Jurkat, Clone E6-1 (cell line): ENCODE measurements at places on chromosomes 7 and 10.

DNA sequence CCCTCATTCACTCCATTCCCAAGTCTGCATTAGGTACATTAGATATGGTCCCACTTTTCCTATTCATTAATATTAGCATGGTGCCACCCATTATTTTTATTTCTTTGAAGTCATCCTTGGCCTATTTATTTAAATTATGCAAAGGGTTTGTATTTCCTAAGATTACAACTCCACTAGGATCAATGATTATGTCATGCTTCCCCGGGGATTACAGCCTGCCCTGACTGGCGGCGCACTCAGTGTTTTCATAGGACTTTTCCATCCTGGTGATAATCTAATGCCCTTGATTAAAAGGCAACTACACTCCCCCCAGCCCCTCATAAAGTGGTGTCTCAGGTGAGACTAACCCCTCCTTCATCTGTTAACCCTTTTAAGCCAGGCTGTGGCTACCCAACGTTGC, 187.2 kb downstream of the POU6F2 start:
- DNase-seq = no peak

DNA sequence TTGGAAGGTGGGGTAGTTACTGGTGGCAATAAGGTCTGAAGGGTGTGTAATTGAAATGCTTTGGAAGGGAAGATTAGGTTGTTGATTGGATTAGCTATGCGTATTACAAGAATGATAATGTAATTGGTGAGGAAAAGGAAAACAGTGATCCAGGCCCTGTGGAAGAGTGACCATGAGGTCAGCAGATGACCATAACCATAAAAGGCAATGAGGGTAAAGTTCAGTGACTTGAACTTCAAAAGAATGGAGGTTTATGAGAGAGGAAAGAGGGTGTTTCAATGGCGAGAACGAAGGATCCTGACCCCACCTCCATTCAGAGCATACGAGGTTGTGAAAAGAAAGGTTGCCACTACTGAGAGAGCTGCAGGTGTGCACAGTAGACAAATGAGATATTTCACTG, 439.7 kb downstream of the CCSER2 start:
- DNase-seq = no peak

- DNase-seq = no peak
These were observed 1.5 kb downstream of the ANK3 start for GRCh38 chr10:60388116-60388625.

GRCh38 chr10:31886885-31887284, 41.7 kb downstream of the ARHGAP12 start:
- no peak for DNase-seq

DNA sequence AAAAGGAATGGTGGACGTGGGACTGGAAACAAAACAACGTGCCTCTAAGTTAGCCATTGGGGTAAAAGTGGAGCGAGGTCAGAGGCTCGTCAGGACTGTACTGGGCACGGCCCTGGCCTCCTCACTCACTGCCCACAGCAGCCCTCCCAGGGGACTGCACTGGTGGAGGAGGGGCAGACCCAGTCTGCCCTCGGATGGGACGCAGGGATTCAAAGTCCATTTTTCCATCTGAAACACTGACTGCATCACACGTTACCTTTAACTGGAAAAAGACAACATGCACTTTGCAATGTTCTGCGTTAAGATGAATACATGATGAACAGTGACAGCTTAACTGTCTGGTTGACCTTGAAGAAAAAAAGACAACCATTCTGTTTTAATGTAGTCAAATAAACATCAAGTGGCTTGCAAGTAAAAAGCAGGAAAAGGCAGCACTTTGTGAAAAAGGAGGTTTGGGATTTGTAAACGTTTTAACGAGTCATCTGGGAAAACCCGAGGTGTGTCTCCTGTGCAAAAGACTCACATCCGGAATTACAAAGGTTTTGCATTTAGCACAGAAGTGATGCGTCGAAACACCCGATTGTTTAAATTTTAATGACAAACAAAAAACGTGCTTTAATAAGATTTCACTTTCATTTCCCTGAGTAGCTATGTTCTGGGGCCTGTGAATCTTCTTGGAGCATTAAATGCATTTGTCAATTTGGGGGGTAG, 18.8 kb downstream of the KLF6 start:
- DNase-seq = no peak

- no peak for DNase-seq
These were observed 64.6 kb upstream of the CALN1 start for GRCh38 chr7:72476608-72477305.

DNA sequence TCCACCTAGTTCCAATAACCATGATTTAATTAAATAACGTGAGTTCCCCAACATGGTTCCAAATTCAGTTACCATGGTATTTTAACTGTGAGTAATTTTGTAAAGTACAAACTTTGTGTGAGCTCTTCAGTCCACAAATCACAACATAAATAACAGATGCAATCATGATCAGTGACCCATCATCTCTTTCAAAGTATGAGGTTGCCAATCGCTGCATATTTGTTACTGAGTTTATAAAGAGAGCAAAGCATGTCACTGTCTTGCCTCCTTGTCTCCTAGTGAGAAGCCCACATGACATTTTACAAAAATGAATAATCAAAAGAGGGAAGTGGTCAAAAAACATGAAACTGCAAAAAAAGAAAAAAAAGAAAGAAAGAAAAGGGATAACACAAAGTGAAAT, 69.1 kb upstream of the PDSS1 start:
- DNase-seq = no peak

GRCh38 chr10:42428534-42428933, 209.8 kb downstream of the ZNF33B start:
- peak; percentile 14 for DNase-seq

GRCh38 chr10:48604991-48605508, at the start of gene ARHGAP22:
TSS of gene ARHGAP22 (minus strand) at chr10:48605073. CDS start at chr10:48604796, 277 bp downstream.
- no peak for DNase-seq

- no peak for DNase-seq
These were observed 91.8 kb downstream of the ACTR3B start for GRCh38 chr7:152851326-152851725.

- DNase-seq = no peak
These were observed 331.5 kb upstream of the RNF32 start for GRCh38 chr7:156309016-156309620.

DNA sequence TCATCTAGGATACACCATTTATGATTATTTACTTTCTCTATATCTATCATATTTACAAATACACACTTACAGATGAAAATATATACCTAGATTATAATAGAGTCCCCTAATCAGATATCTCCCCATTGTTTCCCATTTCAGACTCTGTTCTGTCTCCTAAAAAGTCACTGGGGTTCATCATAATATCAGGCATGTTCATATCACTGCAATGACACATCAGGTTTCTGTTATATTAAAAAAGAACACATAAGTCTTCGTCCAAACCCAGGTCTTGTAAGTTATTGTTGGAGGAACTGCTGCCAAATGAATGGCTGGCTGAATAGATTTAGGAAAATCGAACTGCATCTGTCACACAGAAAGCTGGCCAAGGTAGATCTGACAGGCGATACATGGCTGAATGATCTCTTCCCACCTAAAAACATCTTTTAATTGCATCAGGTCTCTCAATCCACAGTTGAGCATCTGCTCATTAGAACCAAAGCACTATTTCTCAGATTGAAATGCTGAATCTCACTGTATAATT, 178.7 kb downstream of the CACNA2D1 start:
- no peak for DNase-seq

- no peak for DNase-seq
These were observed 98.5 kb upstream of the PIK3CG start for GRCh38 chr7:106766551-106766950.

GRCh38 chr10:77532068-77532467, 105.5 kb downstream of the KCNMA1 start:
- DNase-seq = no peak

GRCh38 chr10:50929670-50930069, 44.2 kb upstream of the A1CF start:
- no peak for DNase-seq

DNA sequence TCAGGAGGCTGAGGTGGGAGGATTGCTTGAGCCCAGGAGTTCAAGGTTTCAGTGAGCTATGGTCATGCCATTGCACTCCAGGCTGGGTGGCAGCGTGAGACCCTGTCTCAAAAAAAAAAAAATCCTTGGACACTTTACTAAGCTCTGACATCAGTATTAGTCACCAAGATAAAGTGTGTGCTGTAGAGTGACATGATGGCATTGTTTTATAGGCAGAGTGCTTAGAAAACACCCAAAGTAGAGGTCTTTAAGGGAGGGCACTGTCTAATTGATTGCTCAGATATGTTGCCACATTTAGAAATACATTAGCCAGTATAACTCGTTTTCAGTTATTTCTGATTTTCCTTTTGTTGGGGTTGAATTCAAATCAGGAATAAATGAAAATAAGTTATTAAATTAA, 235.9 kb downstream of the REEP3 start:
- no peak for DNase-seq

- peak; percentile 80 for DNase-seq
These were observed 208.3 kb downstream of the PPP1R3A start for GRCh38 chr7:113710310-113711096.

GRCh38 chr10:29254123-29255046, 34.5 kb upstream of the LYZL1 start:
- DNase-seq = no peak

GRCh38 chr7:128108129-128108528, 76.9 kb upstream of the LRRC4 start:
- no peak for DNase-seq

GRCh38 chr10:69464801-69465401, 13.6 kb downstream of the TSPAN15 start:
- DNase-seq = peak; percentile 9

- no peak for DNase-seq
These were observed 131.7 kb downstream of the RTKN2 start for GRCh38 chr10:62136931-62137330.

DNA sequence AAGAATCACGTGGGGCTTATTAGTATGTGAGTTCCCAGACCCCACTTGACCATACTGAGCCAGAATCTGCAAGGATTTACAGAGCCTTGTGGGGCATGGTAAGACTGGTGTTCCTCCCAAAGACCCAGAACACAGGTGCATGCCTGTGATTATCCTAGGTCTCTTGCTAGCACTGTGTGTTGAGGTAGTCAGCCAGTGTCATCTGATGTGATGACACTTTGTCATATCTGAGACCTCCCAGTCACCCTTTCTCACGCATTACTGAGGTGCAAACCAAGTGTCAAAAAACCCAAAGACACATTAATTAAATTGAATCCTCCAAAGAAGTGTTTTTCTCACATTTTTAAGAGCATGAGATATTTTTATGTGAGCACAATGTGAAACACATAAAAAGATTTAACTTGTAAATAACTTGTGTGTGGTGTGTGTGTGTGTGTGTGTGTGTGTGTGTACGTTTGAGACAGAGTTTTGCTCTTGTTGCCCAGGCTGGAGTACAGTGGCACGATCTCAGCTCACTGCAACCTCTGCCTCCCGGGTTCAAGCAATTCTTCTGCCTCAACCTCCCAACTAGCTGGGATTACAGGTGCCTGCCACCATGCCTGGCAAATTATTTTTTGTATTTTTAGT, 162.0 kb upstream of the PRPS1L1 start:
- DNase-seq = no peak

DNA sequence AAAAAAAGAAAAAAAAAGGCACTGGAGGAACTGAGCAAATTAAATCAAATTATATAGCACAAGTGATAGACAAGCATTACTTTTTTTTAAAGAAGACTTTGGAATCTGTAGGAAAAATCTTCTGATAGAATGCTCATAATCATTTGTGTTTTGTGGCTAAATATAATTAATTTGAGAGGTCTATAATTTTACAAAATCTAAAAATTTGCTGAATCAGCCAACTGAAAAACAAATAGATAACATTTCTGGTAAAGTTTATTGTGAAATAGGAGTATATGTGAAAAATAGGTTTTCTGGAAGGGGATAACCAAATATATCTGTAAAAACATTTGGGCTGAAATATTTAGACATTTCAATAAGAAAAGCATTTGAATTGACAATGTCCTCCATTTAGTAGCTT, 844.9 kb upstream of the COBL start:
- no peak for DNase-seq

DNA sequence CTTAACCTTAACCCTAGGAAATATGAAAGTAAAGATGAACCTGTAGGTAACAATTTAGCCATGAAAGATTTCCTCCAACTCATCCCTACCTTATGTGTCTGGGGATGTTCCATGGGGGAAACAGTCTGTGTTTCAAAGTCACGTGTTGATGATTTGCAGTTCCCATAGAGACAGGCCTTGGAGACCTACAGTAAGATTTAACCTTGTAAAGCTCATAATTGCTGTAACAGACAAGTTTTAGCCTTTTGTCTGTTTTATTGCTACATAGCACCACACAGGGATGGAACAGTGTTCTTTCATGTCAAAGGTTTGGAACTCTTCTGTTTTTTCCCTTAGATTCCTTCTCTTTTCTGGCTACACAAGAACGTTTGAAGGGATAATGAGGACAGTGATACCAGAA, 35.2 kb upstream of the ITGA8 start:
- DNase-seq = no peak

GRCh38 chr7:7207876-7208275, 25.5 kb downstream of the C1GALT1 start:
- no peak for DNase-seq
